ENCODE measurements at places on chromosomes 6 and 20.

DNA sequence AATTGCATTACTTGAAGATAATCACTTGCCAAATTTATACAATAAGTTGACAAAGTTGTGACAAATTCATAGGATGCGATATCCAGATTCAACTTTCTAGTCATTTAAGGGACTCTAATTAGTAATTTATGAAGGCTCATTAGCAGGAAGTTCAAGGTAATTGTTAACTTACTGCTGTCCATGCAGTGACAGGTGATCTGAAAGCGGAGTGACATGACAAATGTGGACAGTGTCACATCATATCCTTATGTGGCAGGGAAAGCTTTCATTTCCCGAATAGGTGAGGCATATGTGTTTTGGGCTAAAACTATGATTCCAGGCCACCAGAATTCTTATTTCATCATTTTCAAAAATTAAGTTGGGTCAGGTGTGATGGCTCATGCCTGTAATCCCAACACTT is 115.9 kb upstream of the BMP2 start:
- no peak for DNase-seq

GRCh38 chr20:60009826-60010616 is 51.8 kb downstream of the CDH26 start:
- DNase-seq, result no peak

- no peak for DNase-seq
Measured at GRCh38 chr20:46564241-46564957, 13.9 kb upstream of the OCSTAMP start.

DNA sequence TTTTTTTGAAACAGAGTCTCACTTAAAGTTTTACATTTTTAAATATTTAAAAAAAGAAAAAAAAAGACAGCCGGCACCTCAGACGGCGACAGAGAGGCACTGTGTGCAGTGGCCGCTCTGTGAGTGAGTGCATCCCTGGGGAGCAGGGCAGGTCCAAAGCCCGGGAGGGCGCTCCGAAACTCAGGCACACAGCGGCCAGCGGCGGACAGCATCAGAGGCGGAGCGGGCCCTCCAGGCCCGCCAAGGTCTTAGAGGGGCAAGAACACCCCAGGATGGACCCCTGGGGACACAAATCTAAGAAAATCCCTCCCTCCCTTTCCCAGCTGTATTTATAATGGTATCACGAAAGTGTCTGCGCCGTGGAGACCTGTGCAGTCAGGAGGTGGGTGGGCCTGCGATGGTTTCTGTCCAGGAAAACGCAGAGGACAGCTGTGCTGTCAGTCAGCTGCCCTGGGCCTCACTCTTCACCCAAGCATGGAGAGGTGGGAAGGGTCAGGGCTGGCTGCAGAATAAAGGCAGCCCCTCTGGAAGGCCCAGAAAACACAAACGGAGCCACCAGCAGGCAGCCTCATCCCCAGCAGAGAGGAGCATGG is 43.8 kb downstream of the TAF4 start:
- DNase-seq, result no peak

GRCh38 chr20:59032713-59033059 is 551 bp upstream of the ATP5F1E start:
- no peak for DNase-seq

GRCh38 chr6:36546308-36546919 is 865 bp downstream of the STK38 start:
- DNase-seq, result peak; percentile 55

DNA sequence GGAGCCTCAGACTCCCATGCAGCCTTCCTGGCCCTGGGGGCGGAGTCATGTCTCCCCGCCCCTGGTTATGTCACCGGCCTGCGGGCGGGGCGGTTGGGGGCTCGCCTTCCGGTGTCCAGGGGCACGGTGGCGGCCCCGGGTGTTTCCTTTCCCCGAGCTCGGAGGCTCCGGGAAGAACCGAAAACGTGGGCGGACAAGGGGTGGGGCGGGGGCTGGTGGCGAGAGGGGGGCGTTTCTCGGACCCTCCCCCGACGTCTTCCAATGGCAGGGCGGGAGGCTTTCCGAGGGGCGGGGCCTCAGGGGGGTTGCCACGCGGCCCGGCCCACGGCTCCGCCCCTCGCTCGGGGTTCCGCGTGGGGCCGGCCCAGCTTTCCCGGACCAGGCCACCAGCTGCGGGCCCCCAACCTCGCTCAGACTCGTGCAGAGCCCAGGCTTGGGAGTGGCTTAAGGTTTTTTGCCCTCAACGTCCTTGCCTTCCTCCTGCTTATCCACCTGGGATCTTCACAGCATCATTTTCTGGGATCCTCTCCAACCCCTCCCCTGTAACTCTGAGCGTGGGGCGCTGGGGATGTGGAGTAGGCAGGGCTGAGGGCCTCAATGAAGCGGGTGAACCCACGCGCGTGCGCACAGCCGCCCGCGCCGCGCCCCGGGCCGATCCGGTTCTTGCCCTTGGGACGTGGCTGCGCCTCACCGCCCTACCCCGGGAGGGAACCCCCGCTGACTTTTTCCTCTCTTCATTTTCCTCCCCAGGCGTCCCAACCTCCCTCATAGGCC is 2.1 kb upstream of the NRN1 start:
- peak; percentile 17 for DNase-seq
